ENCODE measurements at places on chromosomes 11 and 22. TPM values are rescaled to one million over a fixed set of nuclear protein-coding genes. Genes with fewer than 3 reads are reported as not detected.

P2RX3 gene
- total RNA-seq = not detected

- DNase-seq = no peak
Measured at GRCh38 chr11:46117842-46118241, 3.4 kb downstream of the PHF21A start.

MIF gene
- 211 TPM for total RNA-seq

- DNase-seq = no peak
Measured at GRCh38 chr11:38971141-38971540, 2373.1 kb upstream of the RAG2 start.

TSG101 gene
- 80.5 TPM for total RNA-seq
